AG09309 (cell line): ENCODE measurements at places on chromosomes 12 and 14.

- no peak for DNase-seq
These were observed 13.6 kb upstream of the PAX9 start for GRCh38 chr14:36647824-36648753.

GRCh38 chr12:48960834-48961233 lies 3.5 kb upstream of the ARF3 start:
- no peak for DNase-seq

DNA sequence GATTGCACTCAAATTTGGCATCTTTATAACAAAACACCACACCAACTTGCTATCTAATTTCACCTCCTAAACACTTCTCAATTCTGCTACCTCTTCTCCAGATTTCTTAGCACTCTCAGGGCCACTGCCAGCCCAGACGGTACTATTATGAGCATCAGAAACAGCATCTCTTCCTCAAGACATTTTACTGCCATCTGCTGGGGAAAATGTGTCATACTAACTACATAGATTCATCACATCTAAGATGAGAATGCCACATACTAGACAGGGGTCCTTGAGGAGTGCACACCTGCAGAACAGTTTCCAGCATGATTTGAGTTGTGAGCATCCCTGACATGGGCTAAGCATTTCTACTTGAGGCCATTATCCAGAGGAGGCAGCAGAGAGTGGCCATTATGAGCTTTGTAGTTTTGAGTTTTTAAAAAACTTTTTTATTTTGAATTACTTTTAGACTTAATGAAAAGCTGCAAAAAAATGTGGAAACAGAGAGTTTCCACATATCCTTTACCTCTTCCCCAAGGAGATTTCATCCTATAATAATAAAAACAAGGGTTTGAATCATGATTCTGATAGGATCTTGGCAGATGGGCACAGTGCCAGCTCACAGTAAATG lies 15.1 kb upstream of the GRIP1 start:
- DNase-seq, result peak; percentile 43

- no peak for DNase-seq
These were observed 73.0 kb upstream of the PRMT8 start for GRCh38 chr12:3417937-3418462.

DNA sequence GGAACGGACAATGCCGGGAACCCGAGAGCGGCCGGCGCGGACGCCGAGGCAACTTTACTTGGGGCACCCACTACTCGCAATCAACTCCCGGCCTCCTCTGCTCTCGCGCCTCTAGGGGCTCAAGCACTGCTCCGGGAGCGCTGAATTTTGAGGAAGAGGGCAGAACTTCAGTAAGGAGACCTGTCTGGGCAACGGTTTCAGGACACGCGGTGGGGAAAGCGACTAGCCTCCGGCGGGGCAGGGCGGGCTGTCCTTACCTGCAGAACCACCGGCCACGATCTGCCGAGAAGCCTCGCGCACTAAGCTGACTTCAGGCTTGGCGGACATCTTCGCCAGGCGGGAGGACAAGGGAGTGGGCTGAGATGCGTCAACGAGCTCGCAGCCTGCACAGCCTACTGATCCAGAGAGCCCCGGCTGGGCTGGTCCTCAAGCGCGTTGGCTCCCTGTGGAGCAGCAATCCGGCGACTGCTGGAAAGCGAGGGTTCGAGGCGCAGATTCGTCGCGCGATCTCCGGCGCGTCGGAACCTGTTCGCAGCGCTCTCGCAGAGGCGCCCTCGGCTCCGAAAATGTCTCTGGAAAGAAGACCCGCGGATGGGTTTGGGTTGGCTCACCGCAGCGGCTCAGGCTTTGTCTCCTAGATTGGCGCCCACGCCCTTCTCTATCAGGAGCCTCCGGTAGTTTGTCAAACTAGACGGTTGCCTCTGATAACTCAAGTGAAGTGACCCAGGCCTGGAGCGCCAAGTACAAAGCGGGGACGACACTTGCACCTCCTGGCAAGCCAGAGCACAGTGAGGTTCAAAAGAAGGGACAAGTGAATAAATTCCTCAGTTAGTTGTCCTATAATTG lies at the start of gene SLC25A21:
Gene SLC25A21 (minus strand): TSS at position 583 of the 846 bp plus-strand sequence.
- peak; percentile 44 for DNase-seq

DNA sequence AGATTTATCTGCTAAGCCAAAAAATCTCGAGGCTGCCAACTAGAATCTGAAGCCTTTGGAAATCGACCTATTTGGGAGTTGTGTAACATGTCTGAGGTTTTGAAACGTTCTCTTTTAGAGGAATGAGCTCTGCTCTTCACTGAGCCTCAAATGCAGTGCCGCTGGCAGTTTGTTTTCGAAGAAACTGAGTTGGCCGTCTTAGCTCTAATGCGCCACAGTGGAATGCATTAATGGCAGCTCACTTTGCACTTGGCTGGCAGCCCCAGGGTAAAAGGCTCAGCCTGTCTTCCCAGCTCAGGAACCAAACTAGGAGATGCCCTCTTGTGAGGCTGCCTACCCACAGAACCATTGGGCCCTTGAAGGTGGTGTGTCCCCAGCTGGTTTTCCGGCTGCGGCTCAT lies 53.8 kb downstream of the SFSWAP start:
- no peak for DNase-seq
